Cardiac fibroblast (primary cell): ENCODE measurements at places on chromosomes 13 and 19.

- DNase-seq: no peak
Measured at GRCh38 chr19:30682146-30682998, 310.2 kb downstream of the ZNF536 start.

GRCh38 chr13:114123448-114123847, 9.0 kb downstream of the RASA3 start:
- no peak for DNase-seq

GRCh38 chr13:68440874-68441273, 1210.7 kb upstream of the PCDH9 start:
- DNase-seq: no peak

GRCh38 chr19:27962264-27962663, 1250.7 kb downstream of the UQCRFS1 start:
- peak; percentile 15 for DNase-seq

- no peak for DNase-seq
Measured at GRCh38 chr19:8324186-8325050, 3.1 kb downstream of the RPS28 start.

DNA sequence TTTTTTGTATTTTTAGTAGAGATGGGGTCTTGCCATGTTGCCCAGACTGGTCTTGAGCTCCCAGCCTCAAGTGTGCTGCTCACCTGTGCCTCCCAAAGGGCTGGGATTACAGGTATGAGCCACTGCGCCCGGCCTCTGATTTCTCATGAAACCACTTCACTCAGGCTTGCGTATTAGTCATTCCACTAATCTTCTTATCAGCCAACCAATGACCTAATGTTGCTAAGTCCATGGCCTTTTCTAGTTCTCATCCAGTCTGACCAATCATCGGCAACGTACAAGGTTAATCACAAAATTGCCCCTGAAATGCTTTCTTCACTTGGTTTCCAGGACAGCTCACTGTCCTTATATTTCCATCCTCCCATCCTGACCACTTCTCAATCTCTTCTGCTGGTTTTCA, 605.3 kb upstream of the SLC10A2 start:
- DNase-seq: no peak

GRCh38 chr19:5609881-5610448, 12.6 kb downstream of the SAFB2 start:
- no peak for DNase-seq

DNA sequence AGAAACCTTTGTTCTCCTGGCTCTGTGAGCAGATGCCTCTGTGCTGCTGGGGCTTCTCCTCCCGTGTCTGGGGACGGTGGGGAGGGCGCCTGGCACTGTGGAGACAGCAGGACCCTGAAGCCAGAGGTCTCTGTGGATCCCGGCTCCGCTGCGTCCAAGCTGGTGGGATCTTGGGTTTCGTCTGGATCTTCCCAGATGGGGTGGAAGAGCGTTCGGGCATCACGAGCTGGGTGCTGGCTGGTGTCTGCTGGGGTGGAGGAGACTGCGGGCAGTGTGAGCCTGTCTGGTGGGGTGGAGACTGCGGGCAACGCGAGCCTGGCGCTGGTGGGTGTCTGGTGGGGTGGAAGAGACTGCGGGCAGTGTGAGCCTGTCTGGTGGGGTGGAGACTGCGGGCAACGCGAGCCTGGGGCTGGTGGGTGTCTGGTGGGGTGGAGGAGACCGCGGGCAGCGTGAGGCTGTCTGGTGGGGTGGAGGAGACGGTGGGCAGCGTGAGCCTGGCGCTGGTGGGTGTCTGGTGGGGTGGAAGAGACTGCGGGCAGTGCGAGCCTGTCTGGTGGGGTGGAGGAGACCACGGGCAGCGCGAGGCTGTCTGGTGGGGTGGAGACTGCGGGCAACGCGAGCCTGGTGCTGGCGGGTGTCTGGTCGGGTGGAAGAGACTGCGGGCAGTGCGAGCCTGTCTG, 5.6 kb downstream of the TEX29 start:
- no peak for DNase-seq

DNA sequence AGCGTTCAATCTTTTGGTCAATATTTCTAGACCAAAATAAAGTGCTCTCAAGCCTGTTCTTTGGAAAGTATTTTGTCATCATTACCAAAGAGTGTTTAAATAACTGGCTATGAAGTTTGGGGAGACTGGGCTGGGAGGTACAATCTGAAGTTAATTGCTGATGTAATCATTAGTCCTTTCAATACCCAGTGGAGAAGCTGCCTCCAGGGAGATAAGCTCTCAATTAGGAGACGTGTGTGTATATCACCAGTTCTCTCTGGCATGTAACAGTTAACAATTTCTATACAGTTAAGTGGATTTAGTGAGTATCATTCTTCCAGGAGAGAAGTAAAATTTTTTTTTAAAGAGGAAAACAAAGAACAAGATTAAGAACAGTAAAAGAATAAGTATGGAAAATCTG, 1.4 kb downstream of the COL4A1 start:
- DNase-seq: peak; percentile 47
